ENCODE measurements at places on chromosomes 13 and 19.

GRCh38 chr19:37136111-37136510 lies 36.4 kb downstream of the ZNF585A start:
- no peak for DNase-seq

DNA sequence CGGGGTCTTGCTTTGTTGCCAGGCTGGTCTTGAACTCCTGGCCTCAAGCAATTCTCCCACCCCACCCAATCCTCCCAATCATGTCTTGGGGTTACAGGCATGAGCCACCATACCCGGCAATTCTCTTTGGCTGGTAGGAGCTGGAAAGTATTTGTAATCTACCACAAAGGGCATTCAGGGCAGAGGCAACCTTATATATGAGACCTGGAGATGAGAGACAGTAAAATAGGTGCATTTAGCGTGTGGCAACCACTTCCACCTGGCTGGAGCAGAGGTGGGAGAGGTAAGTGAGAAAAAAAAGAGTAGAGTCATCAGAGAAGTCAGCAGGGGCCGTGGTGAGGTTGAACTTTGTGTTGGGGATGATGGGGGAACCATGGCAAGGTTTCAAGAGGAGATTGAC lies 36.8 kb downstream of the VAV1 start:
- DNase-seq, result no peak

GRCh38 chr13:24491845-24492244 lies 20.7 kb downstream of the PARP4 start:
- no peak for DNase-seq

- DNase-seq, result no peak
Measured at GRCh38 chr13:21595546-21595822, 8.5 kb downstream of the MICU2 start.

GRCh38 chr13:91399189-91400062 lies 1.0 kb downstream of the GPC5 start:
- no peak for DNase-seq

GRCh38 chr19:57648331-57649003 lies 15.5 kb downstream of the ZNF211 start:
- DNase-seq, result no peak

DNA sequence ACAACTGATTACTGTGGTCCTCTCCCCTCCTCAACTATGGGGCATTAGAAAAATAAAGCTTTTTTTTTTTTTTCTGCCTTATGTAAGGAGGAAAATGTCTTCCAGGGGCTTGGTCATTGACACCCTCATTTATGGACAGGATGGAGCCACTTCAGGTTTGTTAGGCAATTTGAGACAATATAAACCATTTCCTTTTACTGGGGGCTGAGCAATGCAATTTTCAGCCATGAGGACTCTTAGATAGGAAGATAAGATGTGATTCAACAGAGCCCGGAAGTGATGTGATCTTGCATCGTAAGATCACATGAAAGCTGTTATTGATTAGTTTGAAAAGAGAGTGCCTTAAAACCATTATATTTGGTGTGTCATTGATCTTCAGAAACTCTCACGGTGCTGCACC lies 210.8 kb downstream of the OXGR1 start:
- DNase-seq, result no peak

GRCh38 chr19:28726533-28727479 lies 486.1 kb downstream of the UQCRFS1 start:
- no peak for DNase-seq

DNA sequence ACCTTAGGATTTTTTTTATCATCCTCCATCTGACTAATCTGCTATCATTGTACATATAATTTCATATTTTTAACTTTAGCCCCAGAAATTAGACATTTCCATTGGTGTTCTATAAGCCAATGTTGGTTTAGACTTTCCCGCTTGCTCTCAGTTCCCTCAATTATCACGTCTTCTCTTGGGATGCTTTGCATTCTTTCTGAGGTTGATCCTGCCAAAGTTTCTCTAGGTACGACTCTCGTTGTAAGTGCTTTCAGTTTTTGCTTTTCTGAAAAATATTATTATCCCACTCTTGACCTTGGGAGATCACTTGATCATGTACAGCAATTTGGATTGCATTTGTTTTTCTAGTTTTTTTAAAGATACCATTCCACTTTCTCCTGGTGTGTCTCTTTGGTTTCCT lies 270.2 kb downstream of the IRS2 start:
- no peak for DNase-seq

- DNase-seq, result no peak
Measured at GRCh38 chr13:99500839-99501183, 461 bp upstream of the TM9SF2 start.

DNA sequence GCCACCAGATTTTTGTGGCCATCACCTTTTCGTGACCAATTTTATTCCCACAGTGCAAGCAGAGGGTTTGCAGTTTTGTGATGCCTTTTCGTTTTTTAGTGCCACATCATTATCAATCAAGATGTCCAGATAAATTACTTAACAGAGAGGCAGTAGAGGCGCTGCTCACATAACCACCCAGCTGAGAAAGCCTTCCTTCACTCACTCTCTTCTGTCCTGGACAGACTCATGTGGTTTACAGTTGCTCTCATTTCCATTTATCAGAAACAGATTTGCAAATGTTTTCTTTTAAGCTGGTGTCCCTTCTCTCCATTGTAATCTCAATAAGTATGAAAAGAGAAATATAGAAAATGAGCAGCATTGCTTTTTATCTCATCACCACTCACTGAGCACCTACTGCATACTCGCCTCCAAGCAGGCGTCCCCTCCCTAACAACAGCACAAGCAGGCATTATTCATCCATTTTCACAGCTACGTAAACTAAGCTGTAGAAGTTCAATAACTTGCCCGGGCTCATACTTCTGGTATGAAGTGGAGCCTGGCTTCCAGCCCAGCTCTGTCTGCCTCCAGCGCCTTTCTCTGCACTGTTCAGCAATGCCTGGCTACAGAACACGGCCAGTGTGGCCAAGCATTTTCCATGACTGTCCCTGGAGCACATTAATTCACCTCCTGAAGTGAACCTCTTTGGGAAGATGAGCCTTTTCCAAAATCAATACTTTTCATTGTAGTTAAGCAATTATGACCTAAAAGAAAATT lies 34.6 kb upstream of the KATNAL1 start:
- peak; percentile 94 for DNase-seq

DNA sequence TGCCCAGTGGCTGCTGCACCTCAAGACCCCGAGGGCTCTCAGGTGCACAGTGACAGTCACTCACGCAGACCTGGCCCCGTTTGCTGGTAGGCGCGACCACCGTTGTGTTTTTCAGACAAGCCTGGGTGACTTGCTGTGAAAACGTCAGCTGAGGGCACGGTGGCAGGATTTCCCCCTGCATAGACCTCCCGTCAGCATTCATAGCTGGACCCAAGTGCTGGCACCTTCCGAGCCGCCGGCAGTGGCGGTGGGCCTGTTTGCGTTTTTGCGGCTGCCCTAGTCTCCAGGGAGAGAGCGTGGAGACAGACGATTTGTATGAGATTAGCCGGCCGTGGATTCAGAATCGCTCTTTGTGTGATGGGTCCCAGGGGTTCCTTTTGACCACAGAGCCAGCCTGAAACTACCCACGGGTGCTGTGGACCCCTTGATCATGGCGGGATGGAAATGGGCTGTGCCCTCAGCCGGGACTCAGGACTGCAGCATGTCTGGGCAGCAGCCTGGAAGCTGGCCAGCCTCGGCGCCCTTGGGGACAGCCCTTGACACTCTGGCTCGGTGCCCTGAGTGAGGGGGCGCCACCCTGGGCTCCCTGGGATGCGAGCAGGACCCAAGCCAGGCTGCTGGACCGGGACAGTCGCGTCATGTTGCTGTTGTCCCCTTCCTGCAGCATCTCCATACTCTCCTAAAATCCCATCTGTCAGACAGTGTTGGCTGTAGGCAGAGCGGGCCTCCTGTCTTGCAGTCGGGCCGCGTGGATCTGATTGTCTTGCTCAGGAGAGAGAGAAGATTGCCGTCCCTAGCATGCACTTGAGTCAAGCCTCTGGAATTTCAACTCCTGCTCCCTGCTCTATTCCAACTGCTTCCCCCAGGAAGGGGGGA lies 8.6 kb downstream of the KDM4B start:
- DNase-seq, result peak; percentile 89

- DNase-seq, result no peak
Measured at GRCh38 chr19:47036097-47036651, 12.2 kb downstream of the TMEM160 start.

DNA sequence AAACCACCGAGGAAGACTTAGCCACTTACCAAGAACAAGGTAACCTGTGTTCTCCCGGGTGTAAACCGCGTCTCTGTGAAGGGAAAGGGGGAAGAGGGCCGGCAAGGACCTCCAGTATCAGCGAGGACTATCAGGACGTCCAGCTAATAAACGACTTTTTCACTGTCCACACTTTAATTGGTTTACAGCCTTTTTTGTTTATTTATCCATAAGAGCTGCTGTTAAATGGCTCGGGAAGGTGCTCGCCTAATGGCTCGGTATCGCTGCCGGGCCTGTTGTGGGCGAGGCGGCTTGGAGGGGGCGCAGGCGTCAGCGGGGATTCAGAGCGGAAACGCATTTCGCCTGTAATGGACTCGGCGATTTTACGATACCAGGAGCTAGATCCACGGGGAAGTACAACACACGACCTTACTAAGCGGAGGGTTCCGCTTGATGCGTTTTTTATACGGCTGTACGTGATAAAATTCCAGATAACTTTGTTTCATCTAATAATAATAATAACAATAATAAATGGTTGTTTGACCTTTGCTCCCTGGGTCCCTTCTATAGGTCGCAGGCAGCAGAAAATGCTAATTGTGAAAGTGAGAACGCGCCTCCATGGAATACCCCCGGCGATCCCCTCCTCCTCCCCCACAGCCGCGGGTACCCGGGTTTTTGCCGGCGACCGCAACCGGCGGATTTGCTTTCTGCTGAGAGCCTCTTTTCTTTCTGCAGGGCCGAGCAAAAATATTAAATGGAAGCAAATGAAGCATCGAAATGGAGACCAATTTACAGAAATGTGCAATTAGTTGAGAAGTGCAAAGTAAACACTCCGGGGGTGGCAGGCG lies 2.5 kb upstream of the PDX1 start:
- no peak for DNase-seq

DNA sequence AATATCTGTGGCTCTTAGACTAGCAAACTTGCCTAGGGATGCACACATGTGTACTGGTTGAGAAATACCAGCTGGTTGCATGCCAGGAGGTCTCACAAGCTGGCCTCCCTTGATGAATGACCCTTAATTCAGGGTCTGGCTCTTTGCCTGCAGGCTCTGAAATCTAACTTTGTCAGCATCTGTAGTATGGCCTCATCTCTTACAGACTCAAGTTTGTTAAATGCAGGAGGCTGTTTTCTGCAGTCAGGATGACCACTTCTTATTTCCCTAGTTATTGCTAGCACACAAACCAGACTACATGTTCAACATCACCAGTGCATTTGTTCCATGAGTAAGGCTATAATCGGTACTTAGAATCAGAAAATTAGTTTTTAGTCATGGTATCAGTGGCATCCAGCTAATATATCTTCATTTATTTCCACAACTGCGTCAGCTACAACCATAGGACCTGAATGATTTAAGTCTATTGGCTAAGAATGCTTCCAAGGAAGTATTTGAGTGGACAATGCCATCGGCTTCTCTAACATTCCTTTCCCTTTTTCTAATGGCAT lies 23.3 kb upstream of the POSTN start:
- peak; percentile 59 for DNase-seq

GRCh38 chr13:78468621-78469020 lies 134.7 kb downstream of the POU4F1 start:
- DNase-seq, result no peak

- peak; percentile 31 for DNase-seq
Measured at GRCh38 chr19:9565900-9566705, 18.2 kb downstream of the ZNF121 start.

- DNase-seq, result no peak
Measured at GRCh38 chr19:13404236-13404635, 102.0 kb downstream of the CACNA1A start.

DNA sequence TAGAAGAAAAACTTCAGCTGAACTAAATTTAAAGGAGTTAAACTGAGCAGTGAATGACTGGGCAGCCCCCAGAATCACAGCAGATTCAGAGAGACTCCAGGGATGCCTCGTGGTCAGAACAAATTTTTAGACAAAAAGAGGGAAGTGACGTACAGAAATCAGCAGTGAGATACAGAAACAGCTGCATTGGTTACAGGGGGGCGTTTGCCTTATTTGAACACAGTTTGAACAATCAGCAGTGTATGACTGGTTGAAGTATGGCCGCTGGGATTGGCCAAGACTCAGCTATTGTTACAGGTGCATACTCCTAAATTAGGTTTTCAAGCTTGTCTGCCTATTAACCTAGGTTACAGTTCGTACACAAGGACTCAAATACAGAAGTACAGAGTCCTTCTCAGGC lies 2.2 kb upstream of the SPRYD7 start:
- no peak for DNase-seq

DNA sequence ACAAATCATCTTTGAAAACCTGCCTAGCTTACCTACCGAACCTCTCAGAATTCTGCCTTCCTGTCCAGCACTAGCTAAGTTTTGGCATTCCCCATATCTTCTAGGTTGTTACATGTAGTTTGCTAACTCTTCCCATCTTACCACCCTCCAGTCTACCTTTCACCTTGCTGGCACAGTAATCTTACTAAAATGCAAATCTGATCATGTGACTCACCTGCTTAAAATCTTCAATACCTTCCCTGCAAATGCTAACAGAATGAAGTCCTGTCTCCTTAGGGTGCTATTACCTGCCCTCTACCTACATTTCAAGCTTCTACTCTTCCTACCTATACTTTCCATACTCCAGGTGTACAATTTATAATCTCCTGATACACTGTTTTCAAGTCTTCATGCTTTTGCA lies 30.4 kb downstream of the INTS6 start:
- no peak for DNase-seq

GRCh38 chr19:5143471-5144411 lies 174.8 kb downstream of the KDM4B start:
- DNase-seq, result no peak

DNA sequence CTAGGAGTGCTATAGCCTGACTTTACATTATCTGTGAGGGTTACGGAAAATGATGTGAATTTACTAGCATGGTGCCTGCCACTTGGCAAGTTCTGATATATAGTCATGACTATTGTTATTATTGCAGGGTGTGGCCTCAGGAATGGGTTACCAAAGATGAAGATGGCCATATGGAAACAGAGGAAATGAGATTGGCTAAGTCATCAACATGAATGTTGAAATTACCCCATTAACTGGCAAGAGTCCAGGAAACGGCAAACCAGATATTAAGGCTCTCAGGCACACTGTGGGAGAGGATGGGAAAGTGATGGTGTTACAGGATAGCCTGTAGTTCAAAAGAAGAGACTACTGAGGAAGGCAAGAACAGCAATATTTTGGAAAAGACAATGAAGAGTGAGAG lies 183.3 kb downstream of the KCNRG start:
- DNase-seq, result peak; percentile 50
